ENCODE measurements at places on chromosomes 3 and 15.

DNA sequence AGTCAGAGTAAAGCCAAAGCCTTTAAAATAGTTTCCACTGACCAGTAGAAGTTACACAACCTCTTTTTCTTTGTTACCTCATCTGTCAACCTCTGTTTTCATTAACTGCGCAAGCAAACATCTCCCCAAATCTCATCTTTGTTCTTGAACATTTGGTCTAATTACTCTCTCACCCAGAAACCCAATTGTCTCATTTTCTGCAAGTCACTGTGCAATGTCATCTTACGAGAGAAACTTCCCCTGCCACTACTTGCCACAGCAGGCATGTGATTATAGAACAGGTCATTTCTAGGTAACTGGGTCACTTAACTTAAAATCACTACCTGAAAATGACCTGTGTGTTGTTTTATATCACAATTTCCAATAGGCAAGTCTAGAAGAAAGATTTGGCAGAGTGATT is 159.4 kb downstream of the SI start:
- no peak for ATAC-seq

DNA sequence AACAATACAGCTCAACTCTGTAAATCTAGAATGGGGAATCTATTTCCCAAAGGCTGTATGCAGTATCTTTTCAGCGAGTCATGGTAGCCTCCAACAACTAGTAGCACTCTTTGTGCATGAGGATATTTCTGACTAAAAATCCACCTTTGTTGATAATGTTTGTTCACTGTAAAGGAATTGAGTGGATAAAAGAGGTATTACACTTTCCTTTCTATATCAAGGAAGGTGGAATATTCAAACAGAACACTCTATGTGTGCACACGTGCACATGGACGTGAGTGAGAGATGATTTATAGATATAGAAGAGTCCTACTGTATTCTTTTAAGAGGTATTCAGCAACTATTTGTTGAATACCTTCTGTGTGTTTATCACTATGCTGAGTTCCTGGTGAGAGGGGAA is 68.2 kb downstream of the CMSS1 start:
- ATAC-seq, result no peak

DNA sequence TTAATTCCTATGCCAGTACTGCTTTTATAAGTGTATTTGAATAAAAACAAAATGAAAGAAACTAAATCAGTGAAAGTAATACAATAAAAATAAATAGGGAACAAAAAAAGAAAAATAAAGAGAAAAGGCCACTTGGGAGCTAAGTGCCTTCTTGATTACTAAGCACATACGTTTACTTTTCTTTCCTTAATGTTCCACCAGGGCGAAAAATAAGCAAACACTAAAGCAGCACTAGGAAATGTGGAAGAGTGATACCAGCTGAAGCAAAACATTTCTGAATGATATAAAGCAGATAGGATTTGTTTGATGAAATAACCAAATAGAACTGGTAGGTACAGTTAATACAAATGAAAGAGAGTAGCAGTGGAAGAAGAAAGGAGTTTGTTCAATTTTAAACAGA is 132.8 kb upstream of the ZPLD1 start:
- ATAC-seq, result no peak

DNA sequence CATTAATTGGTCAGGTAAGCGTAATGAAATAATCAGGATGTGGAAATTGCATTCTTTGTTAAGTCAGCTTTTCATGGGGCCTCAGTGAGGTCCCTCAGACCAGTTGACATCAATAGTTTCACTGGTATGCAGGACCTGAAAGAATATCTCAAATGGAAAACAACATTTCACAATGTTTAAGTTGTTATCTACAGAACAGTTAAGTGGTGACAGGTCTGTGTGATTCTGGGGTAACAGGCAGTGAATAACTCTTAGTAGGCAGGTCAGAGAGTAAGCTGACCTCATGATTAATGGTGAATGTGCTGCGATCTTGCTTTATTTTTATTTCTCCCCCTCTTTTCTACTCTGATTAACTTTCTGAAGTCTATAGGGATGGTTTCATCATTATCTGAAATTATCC is 28.9 kb upstream of the ACP3 start:
- ATAC-seq, result no peak
